ENCODE measurements at places on chromosomes 4 and X.

GRCh38 chrX:40494005-40494404 lies 86.8 kb upstream of the ATP6AP2 start:
- DNase-seq = no peak

- no peak for DNase-seq
Measured at GRCh38 chr4:41572516-41572915, 34.6 kb downstream of the LIMCH1 start.

- no peak for DNase-seq
Measured at GRCh38 chr4:532588-533317, 33.7 kb downstream of the PIGG start.

DNA sequence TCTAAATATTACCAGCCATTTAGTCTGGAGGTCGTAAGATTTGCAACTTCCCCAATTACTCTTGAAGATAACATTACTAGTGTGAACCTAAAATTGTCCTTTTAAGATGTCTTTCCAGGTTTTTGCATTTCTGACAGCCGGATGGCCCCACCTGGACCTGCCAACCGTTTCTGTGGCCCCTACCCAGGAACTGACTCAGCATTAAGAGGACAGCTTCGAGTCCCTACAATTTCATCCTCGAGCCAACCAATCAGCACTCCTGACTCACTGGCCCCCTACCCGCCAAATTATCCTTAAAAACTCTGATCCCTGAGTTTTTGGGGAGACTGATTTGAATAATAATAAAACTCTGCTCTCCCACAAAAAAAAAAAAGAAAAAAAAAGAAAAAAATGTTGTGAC lies 112.0 kb downstream of the SCLT1 start:
- DNase-seq = no peak

- no peak for DNase-seq
Measured at GRCh38 chr4:32672359-32672758, 1952.2 kb downstream of the PCDH7 start.

GRCh38 chr4:72376901-72377300 lies 192.1 kb downstream of the ADAMTS3 start:
- DNase-seq = no peak

DNA sequence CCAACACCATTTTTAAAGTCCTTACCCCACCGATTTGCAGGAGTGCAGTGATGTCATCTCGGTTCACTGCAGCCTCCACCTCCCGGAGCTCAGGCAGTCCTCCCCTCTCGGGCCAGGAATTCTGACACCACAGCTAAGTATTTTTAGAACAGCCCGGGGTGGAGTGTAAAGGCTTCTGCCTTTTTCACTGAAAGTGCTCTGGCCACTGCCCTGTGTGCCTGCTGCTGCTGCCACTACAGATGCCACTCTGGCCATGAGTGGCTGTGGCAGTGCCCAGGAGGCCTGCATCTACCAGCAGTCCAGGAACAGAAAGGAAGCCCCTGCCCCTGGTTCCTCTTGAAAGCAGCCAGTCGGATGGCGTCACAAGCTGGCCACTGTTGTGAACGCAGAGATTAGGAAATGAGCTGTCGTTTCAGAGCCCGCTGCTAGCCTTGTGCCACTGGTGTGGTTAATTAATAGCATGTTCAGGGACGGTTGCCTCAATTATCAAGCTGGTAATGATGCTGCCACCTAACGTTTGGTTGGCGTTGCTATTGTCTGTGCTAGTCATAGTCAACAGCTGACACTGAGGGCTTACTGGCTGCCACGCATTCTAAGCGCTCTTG lies 23.6 kb upstream of the TBC1D14 start:
- peak; percentile 67 for DNase-seq

DNA sequence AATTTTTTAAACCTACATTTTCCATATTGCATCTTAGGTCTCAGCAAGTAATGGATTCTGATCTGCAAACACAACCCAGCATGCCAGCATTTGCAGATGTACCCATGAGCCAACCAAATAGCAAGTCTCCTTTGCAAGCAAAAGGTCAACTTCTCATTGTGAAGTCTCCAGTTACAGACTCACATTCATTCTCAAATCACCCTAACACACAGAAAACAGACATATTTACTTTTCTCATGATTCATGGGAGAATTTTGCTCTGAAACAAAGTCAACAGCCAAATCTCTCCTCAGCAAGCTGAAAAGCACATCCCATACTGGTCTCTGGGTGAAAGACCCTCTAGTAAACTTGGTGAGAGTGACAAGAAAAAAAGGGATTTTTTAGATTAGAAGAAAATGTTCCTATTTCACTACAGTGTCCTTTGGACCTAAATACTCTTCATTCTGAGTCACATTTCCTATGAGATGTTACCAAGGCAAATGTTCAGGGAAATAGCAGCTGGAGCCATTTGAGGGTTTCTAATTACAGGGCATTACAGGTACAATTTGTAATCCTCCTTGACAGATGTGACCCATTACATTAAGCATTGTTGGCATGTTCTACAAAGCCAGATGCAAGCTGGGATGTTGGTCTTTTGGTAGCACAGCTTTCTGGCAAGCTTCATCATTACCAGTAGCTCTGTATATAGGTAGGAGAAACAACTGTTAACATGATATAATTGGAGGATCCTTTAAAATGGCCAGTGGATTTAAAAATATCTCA lies 383.3 kb downstream of the SMARCA1 start:
- DNase-seq = peak; percentile 31

DNA sequence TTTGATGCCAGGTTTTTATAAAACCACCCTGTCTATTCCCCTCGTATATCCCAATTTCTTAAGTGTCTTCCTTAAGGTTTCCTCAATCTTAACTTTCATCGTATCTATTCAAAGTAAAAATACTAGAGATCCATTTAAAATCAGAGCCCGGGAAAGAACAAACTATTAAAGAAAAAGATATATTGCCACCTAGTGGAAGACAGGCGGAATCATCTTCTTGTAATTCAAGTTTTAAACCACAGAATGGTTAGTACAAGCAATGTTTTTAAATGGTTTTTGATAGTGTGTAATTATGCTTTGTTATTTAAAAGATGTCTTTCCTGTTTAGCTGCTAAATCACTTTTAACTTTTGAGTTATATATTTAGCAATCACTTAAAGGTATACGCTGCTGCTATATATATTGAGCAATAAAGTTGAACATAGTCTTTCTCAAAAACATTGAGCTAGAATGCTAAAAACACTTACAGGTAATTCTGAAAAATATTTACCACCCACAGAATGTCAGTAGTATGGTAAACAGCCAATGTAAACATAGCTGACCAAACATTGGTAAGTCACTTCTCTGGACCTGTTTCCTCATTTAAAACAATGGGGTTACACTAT lies 18.2 kb downstream of the PRDM8 start:
- DNase-seq = no peak

DNA sequence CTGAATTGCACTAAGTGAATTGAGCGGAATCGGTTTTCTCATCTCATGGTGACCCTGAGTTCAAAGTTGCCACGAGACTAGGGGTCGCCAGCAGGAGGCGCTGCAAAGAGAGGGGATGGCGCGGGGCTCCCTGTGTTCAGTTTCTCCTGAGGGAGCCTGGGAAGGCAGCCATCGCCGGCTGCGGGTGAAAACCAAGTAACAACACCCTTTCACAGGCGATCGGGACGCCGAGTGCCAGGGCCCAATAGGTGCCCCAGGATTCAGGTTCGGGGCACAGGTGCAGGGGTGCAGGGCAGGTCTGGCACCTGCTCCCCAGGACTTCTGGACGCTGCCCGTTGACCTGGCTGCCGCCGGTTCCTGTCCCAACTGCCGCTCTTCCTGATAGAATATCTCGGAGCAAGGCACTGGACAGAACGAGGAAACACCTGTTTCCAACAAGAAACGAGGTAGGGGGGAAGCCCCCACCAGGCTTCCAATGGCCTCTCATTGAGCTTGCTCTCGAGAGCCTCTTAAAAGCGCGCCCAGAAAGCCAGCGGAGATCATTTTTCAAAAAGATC lies 1.1 kb upstream of the FGF16 start:
- DNase-seq = peak; percentile 36

DNA sequence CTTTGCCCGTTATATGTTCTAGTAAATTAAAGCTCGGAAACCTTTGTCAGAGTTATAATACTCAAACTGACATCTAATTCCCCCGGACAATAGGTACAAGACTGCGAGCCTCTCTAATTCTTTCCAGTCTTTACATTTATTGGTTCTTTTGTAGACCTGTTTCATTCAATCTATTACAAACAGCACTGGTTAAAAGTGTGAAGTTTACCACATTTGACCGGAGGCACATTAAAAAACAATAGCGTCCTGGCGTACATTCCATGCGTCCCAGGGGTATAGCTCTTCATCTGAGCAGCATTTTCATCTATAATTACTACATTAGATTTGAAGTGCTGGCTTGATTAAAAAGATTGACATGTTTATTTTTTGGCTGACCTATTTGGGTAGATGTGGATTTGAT lies 49.9 kb upstream of the TENM3 start:
- no peak for DNase-seq

DNA sequence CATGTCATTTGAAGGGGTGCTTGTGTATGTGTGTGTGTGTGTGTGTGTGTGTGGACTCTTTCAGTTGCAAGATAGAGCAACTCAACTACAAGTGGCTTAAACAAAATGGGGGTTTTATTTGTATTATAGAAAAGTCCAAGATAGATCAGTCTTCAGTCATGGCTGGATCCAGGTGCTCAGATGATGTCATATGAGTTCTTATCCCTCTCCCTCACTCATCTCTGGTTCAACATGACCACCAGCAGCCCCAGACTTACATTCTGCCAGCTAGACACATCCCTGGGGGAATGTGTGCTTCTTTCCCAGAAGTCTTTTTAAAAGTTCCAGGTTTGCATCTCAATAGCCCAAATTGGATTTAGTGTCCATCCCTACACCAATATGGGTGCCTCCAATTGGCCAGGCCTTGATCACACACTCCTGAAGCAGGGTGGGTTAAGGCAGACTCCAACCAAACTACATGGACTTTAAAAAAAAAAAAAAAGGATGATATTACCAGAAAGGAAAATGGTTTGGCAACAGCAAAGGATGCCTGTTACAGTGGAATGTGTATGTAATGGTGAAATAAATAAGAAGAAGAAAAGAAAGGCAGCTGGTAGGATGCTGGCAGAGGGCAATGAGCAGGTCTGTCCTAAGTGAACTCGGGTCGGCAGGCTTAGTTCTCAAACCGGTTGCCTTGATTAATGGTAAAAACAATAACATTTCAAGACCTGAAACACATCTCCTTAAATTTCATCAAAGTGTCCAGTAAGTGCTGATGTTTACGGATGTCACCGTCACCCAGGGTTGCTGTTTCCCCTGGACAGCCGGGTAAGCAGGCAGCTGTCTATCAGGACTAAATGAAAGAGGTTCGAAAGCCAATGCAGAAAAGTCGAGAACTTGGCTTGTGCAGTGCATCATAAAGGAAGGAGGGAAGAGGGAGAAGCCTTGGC lies 107.7 kb downstream of the SMIM20 start:
- no peak for DNase-seq

Measured in retina (tissue), 1 donor.